GM04504 (cell line): ENCODE measurements at places on chromosomes 12 and 14.

- no peak for DNase-seq
Measured at GRCh38 chr14:91336093-91336450, 81.5 kb downstream of the CCDC88C start.

GRCh38 chr14:61811882-61812346 is 49.7 kb downstream of the SNAPC1 start:
- DNase-seq = no peak

DNA sequence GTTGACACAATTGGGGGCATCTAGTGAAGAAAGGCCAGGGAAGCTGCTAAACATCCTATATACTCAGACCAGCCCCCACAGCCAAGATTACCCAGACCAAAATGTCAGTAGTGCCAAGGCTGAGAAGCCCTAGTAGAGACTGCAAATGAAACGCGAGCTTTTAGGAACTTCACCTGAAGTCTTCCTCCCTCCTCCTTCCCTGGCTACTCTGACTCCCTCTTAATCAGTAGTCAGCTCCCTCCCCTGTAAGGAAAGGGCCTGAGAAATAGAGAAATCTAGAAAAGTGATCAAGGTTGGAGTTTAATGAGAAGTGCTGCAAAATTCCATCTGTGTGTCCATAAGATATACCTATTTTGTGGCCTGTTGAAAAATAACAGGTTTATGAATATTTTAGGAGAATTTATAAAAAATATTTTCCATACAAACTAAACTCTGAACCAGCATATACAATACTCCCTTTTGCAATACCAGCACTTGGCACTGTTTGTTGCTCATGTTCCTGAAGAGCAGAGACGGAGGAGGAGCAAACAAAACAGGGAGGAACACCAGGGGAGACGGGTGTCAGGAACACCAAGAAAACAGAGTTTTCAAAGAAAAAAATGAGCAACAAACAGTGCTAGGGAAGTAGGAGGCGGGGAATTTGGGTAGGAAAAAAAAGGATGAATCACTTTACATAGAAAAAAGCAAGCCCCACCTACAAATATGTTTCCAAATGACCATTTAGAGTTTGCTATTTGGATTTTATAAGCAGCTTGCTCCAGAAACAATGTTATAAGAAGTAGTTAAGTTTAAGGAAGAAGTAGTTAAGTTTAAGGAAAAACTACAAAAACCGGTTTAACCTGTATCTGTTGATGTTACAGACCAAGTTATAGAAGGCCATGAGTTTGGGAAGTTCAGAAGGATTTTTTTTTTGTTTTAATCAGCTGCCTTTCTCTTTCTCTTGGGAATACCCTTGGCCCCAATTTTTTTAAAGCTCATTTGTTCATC is 282.1 kb upstream of the GRIP1 start:
- DNase-seq = no peak

- DNase-seq = no peak
Measured at GRCh38 chr14:81206115-81206514, 14.6 kb downstream of the GTF2A1 start.

- peak; percentile 97 for DNase-seq
Measured at GRCh38 chr14:99758121-99758821, 34.9 kb upstream of the EML1 start.

DNA sequence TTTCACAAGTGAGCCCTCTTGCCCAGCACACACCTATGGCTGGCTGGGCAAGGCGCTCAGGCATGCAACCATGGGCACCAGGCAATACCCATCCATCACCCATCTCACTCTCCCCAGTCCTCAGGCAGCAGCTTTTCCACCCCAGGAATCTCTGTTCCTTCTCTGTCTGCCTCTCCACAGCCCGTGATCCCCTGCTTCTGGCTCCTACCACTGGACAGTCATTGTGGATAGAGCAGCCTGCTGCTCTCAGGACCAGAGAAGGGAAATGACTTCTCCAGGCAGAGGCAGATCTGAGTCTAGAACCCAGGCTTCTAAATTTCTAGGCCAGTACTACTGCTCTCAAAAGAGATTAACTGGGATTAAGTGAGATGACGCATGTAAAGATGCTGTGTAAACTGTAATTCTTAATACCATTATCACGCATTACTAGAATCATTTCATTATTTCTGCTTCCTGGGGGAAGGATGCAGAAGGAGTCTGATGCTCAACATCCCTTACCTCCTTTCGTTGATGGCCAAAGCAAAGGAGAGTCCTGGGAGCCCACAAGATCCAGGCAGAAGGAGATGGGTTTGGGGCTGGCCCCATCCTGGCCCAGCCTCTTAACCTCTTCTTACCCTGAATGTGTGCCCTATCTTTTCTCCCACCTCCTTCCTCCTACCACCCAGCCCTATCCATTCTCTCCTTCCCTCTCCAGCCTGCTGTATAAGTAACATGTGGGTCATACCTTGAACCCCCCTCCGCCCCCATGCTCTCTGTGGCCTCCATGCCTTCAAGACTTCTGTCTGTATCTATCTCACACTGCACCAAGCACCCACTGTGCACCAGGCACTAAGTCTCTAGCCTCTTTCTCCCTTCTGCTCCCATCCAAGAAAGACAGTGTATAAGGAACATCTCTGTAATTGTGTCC is 4.8 kb upstream of the AQP5 start:
- DNase-seq = no peak

GRCh38 chr14:32019276-32019675 is 57.8 kb upstream of the ARHGAP5 start:
- DNase-seq = no peak
